ENCODE measurements at places on chromosomes 6 and 20.

DNA sequence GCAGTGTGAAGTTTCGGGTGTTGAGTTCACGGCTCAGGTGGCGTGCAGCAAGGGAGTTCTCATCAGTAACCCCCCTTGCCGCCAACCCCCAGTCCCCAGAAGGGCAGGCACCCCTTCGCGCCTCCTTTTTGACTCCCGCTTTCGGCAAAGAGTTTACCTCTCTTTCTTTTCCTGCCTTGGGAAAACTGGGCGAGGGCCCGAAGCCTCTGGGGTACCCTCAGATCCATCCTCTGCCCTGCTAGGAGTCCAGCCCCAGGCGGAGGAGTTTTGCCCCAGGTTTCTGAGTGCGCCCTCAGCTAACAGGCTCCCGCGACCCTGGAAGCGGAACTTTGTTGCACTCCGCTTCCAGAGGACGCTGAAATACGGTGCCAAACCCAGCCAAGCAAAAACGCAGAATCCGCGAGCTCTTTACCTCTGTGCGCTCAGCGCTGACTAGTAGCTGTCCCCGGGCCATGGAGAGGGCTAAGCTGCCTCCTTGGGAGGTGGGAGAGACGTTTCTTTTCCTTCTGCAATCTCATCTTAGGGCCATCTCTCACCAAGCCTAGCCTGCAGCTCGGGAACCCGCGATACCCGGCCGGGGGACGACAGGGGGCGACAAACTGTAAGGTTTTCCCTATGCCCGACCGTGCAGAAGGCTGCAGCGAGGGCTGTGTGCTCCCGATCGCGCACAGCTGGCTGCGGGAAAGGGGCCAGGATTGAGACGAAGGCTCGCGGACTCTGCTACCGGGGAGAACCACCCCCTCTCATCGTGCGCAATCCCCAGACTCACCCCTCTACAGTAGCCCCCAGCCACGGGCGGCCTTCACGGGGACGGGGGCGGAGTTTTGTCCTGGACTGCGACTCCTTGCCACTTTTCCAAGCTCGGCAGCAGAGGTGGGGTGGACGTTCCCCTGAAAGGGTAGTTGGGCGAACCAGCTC is 2.7 kb upstream of the PAX1 start:
- DNase-seq, result peak; percentile 5

DNA sequence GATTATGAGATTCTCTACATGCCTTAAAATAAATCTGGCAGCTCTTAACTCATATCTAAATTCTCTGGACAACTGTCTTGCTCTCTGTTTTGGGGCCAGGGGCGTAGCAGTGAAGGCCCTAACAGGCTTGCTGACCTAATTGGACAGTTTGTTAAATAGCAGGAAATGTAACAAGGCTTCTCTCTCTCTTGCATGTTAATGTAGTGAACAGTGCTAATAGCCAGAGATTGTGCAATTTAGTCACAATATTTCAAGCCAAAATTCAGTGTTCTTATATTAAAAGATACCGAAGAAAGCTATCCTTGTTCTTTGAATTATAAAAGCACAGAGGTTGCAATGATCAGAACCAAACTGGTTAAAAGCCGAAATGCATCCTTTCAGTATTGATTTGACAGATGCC is 3.0 kb downstream of the PPP1R3D start:
- DNase-seq, result no peak

DNA sequence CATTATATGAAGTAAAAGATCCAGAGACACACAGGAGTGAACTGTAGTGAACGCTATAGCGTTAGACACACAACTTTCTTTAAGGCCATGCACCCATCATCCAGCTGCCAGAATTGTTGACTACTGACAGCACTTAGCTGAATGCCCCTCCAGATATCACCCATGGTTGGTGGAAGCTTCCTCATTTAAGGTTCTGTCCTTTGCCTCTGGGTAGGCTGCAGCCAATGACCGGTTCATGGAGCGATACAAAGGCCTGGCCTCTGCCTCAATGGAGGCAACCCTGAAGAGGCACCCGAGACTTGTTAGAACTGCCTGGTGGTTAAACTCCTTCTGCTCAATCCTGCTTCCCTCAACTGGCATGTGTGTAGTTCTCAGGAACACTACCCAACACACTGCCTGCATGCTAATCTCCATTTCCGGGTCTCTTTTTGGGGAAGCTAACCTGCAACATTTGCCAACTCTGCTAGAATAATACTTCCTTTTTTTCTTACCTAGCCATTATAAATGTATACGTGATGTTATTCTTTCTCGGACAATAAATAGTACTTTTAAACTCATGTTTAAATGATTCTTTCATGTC is 49.8 kb upstream of the THEMIS start:
- no peak for DNase-seq

DNA sequence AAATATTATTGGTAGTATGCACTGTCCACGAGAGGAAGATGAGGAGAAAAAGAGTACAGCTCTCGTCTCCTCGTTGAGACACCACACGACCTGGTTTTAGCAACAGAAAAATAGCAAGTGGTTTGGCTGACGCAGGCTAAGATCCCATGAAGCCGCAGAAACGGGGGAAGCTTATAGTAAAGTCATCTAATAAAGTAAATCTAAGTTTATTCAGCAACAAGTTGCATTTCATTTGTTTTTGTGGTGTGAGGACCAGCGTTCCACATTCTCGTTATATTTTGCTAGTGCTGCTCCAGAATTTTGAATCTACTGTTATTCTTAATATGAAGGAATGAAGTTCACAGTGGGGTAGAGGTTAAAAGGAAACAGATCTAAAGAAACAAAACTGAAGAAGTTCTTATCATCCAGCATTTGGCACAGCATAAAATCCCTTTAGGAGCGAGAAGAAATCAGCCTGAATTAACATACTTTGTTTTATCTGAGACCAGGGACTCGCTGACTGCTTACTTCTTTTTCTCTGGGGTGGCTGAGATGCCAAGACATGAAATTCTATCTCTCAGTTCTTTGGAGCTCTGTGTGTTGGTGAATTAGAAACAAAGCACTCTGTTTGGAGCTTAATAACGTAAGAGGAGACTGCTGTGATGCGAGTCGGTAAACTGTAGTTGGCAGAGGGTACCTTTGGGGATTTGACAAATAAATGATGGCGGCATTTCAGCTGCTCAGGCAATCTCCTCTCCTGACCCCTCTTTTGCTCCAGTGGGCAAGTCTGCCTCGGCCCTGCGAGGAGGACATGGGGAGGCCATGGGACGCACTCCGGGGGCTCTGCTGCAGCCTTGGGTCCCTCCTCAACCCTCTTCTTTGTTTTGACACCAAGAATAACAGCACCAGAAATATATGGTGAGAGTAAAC is 24.9 kb upstream of the IRF4 start:
- DNase-seq, result no peak

GRCh38 chr6:54206510-54206909 is 95.3 kb downstream of the MLIP start:
- DNase-seq, result no peak

- DNase-seq, result no peak
These were observed 230.2 kb downstream of the ANKRD60 start for GRCh38 chr20:57998276-57998675.

DNA sequence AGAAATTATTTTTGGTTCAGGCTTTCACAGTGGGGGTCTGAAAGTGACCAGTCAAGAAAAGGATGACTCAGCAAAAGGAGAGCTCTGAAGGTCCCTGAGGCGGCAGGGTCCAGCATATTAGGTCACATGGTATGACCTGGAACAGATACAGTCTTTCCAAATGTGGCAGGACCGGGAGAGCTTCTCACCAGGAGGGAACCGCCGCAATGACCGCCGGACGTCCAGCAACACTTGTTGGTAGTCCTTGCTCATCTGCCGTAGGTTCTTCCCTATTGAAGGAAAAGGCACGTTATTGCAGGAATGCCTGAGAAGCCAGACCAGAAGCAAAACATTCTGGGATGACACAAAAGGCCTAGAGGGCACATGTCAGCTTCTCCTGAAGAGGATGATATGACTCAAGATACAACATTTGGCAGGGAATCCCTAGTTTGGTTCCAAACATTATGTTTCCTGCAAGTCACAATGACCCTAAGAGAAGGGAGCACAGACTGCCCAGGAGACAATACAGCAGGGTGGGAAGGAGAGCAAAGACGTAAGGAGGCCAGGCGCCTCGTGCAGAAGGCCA is 17.4 kb downstream of the TBC1D20 start:
- no peak for DNase-seq

- no peak for DNase-seq
These were observed 205.4 kb upstream of the CST7 start for GRCh38 chr20:24743641-24744040.

DNA sequence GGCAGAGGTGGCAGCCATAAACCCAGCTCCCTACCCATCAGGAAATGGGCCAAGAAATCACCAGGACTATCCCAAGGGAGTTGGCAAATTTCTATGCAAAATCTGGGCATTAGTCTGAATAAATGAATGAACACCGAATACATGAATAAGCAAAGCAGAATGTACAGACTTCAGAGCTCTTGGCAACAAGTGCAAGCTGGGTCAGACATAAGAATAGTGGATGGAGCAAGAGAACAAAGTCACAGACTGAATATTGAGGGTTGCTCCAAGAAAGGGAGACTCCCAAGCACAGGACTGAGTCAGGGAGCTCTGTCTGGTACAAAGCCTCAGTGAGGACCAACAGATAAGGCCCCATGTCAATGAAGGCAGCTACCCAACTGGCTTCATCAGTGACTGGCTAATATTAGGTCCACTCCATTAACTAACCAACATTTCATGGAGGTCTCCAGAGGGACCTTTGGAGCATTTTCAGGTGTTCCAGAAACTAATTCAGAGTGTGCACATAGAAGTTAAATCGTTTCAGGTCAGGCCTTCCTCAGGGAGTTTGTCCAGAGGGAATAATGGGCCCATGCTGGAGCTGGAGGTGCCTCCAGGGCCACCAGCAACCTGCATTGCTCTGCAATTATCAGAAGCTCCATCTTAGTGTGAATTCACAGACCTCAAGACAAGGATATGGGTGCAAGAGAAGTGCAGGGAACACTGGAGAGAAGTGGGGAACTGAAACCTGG is 191.5 kb upstream of the RALGAPA2 start:
- no peak for DNase-seq

- DNase-seq, result no peak
These were observed 116.0 kb upstream of the SLC35B3 start for GRCh38 chr6:8551386-8551785.

DNA sequence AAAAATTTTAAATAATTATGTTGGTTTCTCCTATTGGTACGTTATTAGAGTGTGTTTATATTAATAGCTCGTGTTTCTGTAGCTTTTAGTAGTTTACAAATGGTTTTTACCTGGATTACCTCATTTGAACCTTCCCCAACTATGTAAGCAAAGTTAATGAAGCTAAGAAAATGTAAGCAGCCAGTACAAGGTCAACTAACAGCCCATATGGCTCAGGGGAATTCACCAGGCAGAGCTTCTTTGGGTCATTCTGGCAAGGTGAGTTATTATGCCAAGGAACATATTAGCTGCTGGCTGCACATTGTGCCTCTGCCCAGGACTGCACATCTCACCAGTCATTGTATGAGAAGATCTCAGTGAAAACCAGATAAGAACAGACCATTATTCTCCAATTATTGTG is 27.0 kb upstream of the MARCKS start:
- DNase-seq, result no peak

GRCh38 chr6:113488061-113488460 is 369.1 kb upstream of the MARCKS start:
- no peak for DNase-seq

- no peak for DNase-seq
These were observed 29.8 kb downstream of the ADGRG6 start for GRCh38 chr6:142331601-142332000.

DNA sequence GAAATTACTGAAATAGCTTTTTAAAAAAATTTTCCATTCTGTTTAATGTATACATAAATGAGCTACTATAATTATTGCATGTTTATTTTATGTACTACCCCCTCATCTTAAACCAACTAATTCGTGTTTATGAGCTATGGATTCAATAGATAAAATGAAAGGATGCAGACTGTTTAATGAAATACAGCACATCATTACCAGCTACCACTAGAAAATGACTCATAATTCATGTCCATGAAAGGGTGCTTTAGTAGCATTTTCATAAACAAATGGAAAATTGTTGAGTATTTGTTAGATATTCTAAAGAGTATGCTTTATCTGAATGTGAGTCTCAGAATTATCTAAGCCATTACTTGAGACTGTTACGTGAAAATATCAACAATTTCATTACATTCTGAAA is 1590.1 kb downstream of the HACE1 start:
- no peak for DNase-seq

DNA sequence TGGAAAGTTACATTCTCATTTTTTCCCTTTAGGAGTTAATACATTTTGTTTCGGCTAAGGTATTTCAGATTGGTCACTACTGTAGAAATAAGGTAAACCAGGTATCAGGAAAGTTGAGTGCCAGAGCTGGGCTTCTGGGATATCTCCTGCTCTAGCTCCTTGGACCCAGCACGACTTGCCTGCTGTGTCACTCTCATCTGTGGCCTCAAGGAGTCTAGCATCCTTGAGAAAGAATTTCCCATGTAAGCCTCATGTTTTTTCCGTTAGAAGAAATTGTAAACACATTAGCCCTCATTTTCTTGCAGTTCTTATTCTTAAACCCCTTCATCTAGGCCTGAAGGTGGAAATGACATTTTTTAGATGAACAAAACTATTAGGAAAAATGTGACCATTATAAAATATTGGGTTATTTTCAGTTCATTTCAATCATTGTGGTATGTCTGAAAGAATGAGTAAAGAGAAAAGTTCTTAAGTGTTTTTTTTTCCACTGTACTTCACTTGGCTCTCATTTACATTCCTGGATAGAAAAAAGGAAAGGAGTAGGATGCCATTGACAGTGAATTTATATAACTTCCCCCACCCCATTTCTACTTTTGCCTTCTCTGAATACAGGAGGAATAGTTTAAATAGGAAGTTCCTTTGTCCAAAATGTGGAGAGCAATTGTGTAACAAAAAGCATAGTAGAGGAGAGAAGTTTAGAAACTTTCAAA is 46.7 kb downstream of the CD2AP start:
- no peak for DNase-seq

GRCh38 chr6:39892490-39893129 is 41.7 kb downstream of the MOCS1 start:
- no peak for DNase-seq

DNA sequence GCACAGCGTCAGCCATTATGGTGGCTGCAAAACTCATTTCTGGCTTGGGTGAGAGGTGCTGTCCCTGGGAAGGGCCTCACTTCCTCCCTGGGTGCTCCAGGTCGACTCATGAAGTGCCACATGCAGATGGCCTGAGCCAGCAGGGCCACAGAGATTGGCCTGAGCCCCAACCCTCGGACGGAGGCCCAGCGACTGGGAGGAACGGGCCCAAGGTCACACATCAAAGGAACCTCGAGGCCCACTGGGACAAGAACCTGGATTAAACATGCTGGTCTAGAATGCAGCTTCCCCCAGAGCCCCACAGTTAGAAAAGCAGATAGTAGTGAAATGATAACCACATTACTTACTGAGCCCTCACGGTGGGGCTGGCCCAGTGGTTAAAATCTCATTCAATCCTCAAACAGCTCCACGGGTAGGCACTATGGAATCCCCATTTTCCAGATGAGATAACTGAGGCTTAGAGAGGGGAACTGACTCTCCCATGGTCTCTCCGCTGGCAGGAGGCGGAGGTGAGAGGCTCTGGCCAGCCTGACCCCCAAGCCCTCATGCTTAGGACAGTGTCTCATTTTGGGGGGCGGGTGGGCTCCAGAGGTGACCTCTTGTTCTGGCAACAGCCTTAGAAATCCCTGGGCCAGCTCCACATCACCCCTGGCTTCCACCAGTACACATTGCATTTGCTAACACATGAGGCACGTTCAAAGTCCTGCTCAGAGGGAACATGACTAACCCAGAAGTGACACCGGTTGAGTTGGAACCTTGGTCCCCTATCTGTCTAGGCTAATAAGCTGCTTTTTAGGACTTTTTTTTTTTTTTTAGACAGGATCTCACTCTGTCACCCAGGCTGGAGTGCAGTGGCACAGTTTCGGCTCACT is 53.0 kb downstream of the SRC start:
- no peak for DNase-seq

Data from stimulated activated CD4-positive, alpha-beta T cell treated with anti-CD3 and anti-CD28 coated beads, Interleukin-1b, Interleukin-23, amount 100 ng/mL, for 4 hours (primary cell).